ENCODE measurements at places on chromosomes 6 and 20. TPM values are rescaled to one million over a fixed set of nuclear protein-coding genes. Genes with fewer than 3 reads are reported as not detected.

DNA sequence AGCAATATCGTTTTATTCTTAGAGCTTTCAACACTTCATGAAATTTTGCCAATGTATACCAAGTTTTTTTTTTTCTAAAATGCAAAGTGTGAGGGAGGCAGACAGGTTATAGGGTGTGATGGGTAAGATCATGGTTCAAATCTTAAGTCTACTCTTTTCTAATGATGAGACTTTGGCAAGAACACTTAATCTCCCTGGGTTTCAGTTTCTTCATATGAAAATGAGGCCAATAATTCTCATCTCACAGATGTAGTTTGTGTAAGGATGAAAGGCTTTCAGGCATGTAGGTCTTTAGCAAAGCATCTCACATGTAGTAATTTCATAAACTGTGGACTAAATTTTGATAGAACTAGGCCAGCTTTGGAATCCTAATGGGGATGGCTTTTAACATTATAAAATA is 457.1 kb downstream of the QKI start:
- no peaks in the 10 kb centered on the region for H3K4me1 ChIP-seq
- H3K27me3 ChIP-seq = no peaks in the 10 kb centered on the region
- no peak for DNase-seq
- no peak overlapping the region for H3K27ac ChIP-seq
- no peaks in the 10 kb centered on the region for H3K36me3 ChIP-seq

- no peak for DNase-seq
- H3K36me3 ChIP-seq = no peaks in the 10 kb centered on the region
These were observed 1.5 kb downstream of the PPP1R14C start for GRCh38 chr6:150144294-150144868.

CALHM4 gene
- not detected for total RNA-seq

DNA sequence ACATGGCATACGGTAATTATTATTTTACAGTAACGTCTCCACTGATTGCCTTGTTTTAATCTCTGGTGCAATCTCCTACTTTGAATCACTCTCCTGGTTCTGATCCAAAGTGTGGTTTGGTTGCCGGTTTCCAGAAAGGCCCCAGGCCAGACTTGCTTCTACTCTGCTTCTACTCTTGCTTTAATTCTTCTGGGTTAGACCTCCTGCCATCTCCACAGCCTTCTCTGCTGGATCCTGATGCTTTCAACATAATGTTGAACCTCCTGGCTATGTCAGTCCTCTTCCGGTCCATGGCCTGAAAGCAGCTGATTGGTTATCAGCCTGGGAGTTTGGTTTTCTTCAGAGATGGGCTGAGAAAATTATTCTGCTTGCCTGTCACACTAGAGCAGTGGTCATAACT is 266.5 kb upstream of the RIMS1 start:
- no peak overlapping the region for H3K4me3 ChIP-seq
- no peak overlapping the region for H3K27ac ChIP-seq
- no peaks in the 10 kb centered on the region for H3K36me3 ChIP-seq
- H3K27me3 ChIP-seq = no peaks in the 10 kb centered on the region
- DNase-seq = no peak
- H3K4me1 ChIP-seq = no peaks in the 10 kb centered on the region

DNA sequence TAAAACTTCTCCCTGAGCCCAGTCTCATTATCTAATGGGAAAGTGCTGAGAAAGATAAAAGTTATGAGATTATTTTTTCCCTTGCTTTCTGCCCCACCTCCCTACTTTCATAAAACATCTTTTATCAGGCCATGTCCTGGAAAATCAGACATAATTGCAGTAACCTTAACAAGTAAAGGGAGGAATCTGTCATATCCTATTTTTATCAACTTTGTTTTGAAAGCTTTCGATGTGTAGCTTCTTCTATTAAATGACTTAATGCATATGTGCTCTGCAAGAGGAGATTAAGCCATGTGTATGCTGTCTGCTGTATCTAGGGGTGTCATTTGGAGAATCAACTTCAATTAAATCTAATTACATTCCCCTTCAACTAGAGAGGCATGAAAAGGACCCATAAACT is 408.9 kb downstream of the CBLN4 start:
- H3K27ac ChIP-seq = no peak overlapping the region
- H3K4me3 ChIP-seq = no peak overlapping the region
- H3K4me1 ChIP-seq = no peaks in the 10 kb centered on the region
- H3K36me3 ChIP-seq = no peaks in the 10 kb centered on the region
- DNase-seq = no peak

GRCh38 chr20:61543086-61543485 is 291.0 kb downstream of the CDH4 start:
- H3K27ac ChIP-seq = no peak overlapping the region
- H3K4me1 ChIP-seq = no peaks in the 10 kb centered on the region

ZFAND3 gene
- total RNA-seq = 24.4 TPM

RAET1G gene
- total RNA-seq = 0.16 TPM

DNA sequence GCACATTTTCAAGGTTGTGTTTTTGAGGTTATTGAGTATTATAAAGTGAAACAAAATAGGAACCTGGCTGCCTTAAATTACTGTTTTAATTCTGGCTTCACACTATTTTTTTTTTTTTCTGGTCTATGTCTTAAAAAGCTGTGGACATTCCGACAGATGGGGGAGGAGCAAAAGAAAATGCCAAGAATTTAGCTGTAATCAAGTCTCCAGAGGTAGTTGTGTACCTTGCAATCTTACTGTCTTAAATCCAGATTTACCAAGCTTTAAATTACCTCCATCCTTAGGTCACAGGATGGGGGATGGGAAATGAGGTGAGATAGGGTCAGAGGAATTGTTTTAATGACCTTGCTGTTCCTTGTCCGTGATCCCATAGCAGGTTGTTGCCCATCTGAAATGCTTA is 182.8 kb downstream of the UTRN start:
- no peak overlapping the region for H3K4me3 ChIP-seq
- DNase-seq = no peak
- H3K27ac ChIP-seq = no peak overlapping the region

- no peaks in the 10 kb centered on the region for H3K27me3 ChIP-seq
- no peaks in the 10 kb centered on the region for H3K36me3 ChIP-seq
- no peak overlapping the region for H3K27ac ChIP-seq
These were observed 112.2 kb downstream of the DTNBP1 start for GRCh38 chr6:15550546-15551123.

SLC35B2 gene
- 89.9 TPM for total RNA-seq

ZNF165 gene
- total RNA-seq = 0.08 TPM

GSTA2 gene
- not detected for total RNA-seq

RBM24 gene
- 30.3 TPM for total RNA-seq

CD83 gene
- total RNA-seq = 24.6 TPM

DNA sequence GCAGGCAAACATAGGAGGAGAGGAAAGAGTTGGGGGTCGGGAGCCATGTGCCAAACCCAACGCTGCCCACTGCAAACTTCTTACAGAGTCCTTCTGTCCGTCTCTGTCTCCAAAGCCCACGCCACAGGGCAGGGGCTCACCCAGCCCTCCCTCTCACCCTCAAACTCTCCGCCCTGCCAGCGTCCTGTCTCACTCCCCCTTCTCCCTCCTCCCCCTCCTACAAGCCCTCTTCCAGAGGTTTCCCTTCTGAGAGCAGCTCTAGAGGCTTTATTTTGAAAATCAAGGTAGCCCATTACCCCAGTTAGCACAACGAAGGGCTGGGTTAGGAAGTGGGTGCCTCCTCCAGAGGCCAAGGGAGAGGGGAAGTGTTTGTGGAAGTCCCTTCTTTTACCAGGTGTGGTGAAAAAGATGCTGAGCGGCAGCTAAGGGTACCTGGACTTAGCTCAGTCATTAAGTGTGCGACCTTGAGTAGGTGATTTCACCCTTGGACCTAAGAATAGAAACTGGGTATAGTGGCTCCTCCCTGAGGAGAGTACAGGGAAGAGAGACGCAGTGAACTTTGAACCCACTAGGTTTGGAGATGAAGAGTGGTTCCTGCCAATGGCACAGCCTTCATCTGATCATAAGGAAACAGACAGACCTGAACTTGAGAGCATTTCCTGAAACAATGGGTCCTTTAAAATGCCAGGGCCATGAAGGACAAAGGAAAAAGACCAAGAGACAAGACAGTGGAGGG is 123.8 kb downstream of the BANF2 start:
- H3K27me3 ChIP-seq = no peaks in the 10 kb centered on the region
- H3K27ac ChIP-seq = no peak overlapping the region
- no peaks in the 10 kb centered on the region for H3K4me1 ChIP-seq
- H3K4me3 ChIP-seq = no peak overlapping the region

- H3K27ac ChIP-seq = no peak overlapping the region
- DNase-seq = no peak
- no peaks in the 10 kb centered on the region for H3K36me3 ChIP-seq
These were observed 98.1 kb downstream of the MAP3K7 start for GRCh38 chr6:90488816-90489215.

DNA sequence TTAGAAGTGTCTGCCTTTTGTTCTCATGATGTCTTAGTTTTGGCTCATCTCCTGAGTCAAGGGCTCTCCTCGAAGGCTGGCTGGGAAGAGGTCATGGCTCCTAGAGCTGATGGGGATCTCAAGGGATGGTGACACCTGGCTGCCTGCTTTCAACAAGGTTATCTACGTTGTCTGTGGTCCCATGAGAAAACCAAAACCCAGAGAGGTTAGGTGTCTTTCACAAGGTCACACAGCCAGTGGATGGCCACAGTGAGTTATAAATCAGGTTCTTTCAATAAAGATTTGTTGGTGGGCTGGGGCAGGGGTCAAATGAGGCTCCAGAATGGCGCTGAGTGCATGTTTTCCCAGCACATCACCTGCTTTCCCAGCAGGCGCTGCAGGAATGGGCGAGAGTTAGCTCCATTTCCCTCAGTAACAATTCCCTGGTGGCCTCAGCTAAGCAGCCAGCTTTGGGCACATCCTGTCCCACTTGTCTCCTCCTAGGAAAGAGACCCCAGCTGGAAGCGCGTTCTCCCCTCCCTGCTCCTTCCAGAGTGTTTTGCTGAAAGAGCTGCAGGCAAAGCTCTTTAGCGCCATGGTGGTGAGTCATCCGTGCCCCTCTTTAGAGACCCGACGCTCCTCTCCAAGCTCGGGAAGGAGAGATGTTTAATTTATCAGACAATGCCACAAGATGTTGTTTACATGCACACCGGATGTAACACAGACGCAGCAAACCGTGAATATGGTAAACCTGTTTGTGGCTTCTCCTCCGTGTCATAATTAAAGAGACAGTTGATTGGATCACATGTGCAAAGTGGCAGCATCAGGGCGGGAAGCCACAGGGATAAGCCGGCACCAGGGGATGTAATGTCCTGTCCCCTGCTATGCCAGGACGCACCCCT is 109.7 kb downstream of the LRFN2 start:
- no peaks in the 10 kb centered on the region for H3K36me3 ChIP-seq
- H3K27me3 ChIP-seq = no peaks in the 10 kb centered on the region
- peak; percentile 31 for DNase-seq
- H3K27ac ChIP-seq = no peak overlapping the region
- H3K4me3 ChIP-seq = no peak overlapping the region

- DNase-seq = no peak
- no peaks in the 10 kb centered on the region for H3K27me3 ChIP-seq
- H3K36me3 ChIP-seq = no peaks in the 10 kb centered on the region
- no peak overlapping the region for H3K4me3 ChIP-seq
These were observed 349.3 kb upstream of the MMS22L start for GRCh38 chr6:97632341-97632740.

DNA sequence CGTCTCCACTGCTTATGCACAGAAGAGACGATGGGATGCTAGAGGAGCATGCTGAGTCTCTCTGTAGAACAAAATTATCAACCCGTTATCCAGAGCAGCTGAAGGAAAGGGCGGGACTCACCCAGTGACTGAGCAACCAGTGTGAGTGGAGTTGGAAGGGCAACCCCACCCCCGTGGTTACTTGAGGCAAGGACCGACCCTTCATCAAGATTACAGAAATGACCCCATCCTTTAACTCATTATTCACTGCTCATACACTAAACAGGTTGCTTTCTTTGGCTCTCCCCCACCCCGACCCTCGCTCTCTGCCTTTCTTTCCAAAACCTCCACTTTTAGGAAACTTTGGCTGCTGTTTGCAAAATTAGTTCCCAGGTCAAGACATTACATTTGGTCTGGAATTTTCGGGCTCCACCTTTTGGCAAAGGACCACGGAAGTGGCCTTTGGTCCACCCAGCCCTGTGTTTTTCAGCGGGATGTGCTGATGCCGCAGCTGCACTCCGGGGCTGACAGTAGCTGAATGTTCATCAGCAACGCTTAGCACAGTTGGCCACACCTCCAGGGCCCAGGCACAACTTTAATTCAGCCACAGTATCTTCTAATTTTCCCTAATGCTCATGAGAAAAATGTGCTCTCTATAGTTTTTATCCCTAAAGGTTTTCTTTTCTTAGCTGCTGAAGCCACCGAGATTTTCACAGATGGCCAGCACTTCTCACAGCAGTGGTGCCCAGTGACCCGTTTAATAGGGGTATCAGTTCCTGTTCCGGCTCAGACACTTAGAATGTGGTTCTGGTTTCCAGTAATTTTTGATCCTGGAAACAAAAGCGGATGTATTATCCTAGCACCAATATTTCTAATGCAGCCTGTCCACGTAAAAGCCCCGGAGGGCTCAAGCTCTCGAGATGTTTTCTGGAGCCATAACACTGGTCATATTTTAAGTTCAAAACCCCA is 103.6 kb upstream of the NXT1 start:
- peak; percentile 28 for DNase-seq
- no peak overlapping the region for H3K4me3 ChIP-seq
- H3K36me3 ChIP-seq = no peaks in the 10 kb centered on the region
- no peaks in the 10 kb centered on the region for H3K27me3 ChIP-seq
- H3K27ac ChIP-seq = no peak overlapping the region
- H3K4me1 ChIP-seq = peaks cover 34% of the 10 kb centered on the region

GRCh38 chr6:157682856-157683481 is 140.1 kb upstream of the SNX9 start:
- no peak for DNase-seq
- H3K27me3 ChIP-seq = no peaks in the 10 kb centered on the region
- H3K27ac ChIP-seq = no peak overlapping the region

DNA sequence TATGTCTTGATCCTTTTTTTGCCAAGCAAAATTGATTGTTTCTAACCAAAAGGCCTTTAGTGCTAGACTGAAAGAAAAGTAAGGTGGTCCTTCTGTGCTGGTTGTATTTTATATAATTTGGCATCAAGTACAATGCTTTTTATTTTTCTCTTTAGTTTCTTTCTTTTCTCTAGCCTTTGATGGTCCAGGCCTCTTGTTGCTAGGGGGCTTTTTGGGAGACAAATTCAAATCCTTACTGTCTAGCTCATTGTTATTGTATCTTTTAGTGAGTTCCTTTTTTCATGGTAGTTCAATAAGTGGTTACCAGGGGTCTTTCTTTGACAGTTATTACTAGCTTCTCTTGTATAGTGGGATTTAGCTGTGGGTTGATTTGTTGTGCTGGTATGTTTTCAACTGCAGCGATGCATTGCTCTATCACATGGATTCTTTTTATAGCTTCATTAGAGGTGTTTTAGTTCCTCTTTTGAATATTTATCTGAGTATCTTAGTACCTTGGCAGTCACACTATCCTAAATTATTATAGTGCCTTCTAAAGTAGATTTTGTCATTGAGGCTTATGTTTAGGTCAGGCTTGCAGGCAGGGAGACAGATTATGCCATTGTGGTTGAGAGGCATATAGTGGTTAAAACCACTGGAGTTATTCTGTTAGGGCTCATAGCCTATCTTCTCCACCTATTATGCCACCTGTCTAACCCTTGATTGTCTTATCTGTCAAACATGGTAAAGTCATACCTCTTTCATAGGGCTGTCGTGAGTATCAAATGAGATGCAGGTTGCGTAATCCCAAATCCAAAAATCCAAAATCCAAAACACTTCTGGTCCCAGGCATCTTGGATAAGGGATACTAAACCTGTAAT is 49.5 kb downstream of the KCNS1 start:
- no peaks in the 10 kb centered on the region for H3K27me3 ChIP-seq
- no peak overlapping the region for H3K4me3 ChIP-seq
- H3K36me3 ChIP-seq = peaks cover 4% of the 10 kb centered on the region
- H3K4me1 ChIP-seq = peaks cover 27% of the 10 kb centered on the region
- DNase-seq = no peak

CDH26 gene
- not detected for total RNA-seq

- no peak for DNase-seq
- H3K36me3 ChIP-seq = no peaks in the 10 kb centered on the region
- no peaks in the 10 kb centered on the region for H3K4me1 ChIP-seq
- no peak overlapping the region for H3K27ac ChIP-seq
- H3K4me3 ChIP-seq = no peak overlapping the region
These were observed 727.8 kb downstream of the C6orf118 start for GRCh38 chr6:164581563-164581962.
